ENCODE measurements at places on chromosomes 12 and 14.

- peak; percentile 3 for DNase-seq
Measured at GRCh38 chr14:69226178-69226577, 33.8 kb upstream of the GALNT16 start.

GRCh38 chr14:78344290-78344689 lies 174.1 kb downstream of the NRXN3 start:
- no peak for DNase-seq

DNA sequence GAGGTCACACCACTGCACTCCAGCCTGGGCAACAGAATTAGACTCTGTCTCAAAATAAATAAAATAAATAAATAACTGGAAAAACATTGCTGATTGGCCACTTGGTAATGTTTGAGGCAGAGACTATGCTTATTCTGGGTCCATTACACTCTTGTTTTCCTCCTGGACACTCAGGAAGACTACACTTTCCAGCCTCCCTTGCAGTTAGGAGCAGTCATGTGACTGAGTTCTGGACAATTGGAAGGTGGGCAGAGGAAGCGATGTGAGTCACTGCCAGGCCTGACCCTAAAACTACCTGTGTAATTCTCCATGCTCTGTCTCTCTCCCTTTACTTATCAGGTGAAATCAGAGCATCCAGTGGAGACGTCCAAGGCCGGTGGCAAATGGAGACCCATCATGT lies 74.4 kb downstream of the VCPKMT start:
- no peak for DNase-seq

- no peak for DNase-seq
Measured at GRCh38 chr12:93198086-93198485, 179.6 kb upstream of the NUDT4 start.

GRCh38 chr14:104559804-104560585 lies 19.6 kb upstream of the C14orf180 start:
- no peak for DNase-seq

Data from OCI-M1 (cell line).